WERI-Rb-1 (cell line): ENCODE measurements at places on chromosomes 13 and 19.

- no peak for DNase-seq
Observed at GRCh38 chr19:33216198-33216830, 9.3 kb downstream of the SLC7A10 start.

- DNase-seq = no peak
Observed at GRCh38 chr19:33863436-33863835, 66.8 kb downstream of the KCTD15 start.

DNA sequence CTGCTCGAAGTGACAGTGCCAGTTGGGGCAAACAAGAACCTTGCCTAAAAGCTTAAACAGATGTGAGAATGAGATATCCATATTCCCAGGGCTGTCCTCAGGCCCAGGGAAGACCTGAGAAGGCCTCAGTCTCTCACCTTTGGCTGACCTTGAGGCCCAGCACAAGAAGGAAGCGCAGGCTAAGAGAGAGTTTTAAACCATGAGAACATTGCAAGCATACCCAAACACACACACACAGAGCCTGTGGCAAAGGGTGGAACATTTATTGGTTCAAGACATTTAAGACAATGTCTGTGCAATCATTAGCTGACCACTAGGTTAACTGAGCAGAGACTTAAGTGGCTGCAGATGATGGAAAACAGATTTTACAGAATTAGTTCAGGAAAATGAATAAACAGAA is 248.2 kb downstream of the NBEA start:
- DNase-seq = no peak

- DNase-seq = no peak
Observed at GRCh38 chr13:28967029-28967915, 147.1 kb downstream of the MTUS2 start.

- DNase-seq = no peak
Observed at GRCh38 chr13:37701306-37701705, 102.7 kb upstream of the POSTN start.

- DNase-seq = no peak
Observed at GRCh38 chr19:41783612-41784011, 12.8 kb upstream of the CEACAM3 start.

GRCh38 chr19:30122431-30122830 is 180.4 kb downstream of the URI1 start:
- peak; percentile 71 for DNase-seq
